ENCODE measurements at places on chromosomes 3 and 15.

DNA sequence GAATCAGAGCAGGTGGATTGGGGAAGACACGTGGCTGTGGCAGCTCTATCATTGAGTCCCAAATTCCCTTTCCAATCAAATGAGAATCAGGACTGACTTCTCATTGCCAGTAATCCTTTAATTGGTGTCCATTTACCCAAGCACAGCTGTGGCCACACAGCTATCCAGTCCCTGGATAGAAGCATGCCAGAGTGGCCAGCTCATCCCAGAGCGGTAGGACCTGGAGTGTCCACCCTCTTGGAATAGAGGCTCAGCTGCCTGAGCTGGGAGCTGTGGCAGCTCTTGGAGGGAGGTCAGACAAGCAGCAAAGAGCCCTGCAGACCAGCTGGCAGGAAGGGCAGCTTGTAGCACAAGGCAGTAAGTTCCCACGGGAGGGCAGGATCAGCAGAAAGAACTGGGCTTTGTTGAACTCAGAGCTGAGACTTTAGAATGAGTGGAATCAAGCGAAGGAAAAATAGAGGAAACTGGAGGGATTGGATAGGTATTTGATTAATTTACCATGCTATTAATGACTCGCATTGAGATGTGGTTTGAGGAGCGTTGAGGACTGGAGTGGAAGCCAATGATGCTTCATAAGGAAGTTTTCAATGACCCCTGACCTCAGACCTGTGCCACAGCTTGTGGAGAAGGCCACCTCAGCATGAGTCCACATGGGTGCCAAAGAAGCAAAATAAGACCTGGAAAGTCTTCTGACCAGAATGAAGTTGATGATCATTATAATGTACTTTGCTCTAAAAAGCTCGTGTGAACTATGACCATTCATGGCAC, 6.9 kb upstream of the ALPK3 start:
- DNase-seq, result no peak

DNA sequence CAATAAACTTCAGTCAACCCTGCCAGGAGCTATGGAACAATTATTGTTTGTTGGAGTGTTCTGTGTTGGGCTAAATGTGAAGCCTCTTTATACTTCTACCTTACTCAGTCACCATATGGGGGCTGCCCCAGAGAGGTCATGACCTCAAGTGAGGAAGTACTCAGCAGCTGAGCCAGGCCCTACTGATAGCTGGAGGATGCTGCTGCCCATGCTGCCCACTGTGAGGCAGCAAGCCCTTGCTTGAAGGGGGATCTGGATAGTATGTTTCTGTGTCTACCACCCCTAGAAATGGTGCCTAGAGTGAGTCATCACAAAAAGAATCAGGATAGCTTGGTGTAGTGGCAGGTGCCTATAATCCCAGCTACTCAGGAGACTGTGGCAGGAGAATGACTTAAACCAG, 4.5 kb upstream of the RPL24 start:
- no peak for DNase-seq

- DNase-seq, result no peak
Measured at GRCh38 chr3:48739617-48739954, 22.6 kb upstream of the IP6K2 start.

GRCh38 chr3:194380326-194380725, 10.8 kb upstream of the LRRC15 start:
- no peak for DNase-seq

GRCh38 chr15:93141371-93141794, 52.4 kb upstream of the RGMA start:
- DNase-seq, result peak; percentile 12

All from effector memory CD4-positive, alpha-beta T cell (primary cell).